ENCODE measurements at places on chromosomes 4 and X.

GRCh38 chrX:78375894-78376293 lies 48.5 kb upstream of the CYSLTR1 start:
- H3K27me3 ChIP-seq, result no peaks in the 10 kb centered on the region
- H3K27ac ChIP-seq, result no peak overlapping the region
- H3K36me3 ChIP-seq, result no peaks in the 10 kb centered on the region
- H3K4me3 ChIP-seq, result no peak overlapping the region

- H3K4me1 ChIP-seq, result peaks cover 12% of the 10 kb centered on the region
- no peak for ATAC-seq
- H3K36me3 ChIP-seq, result peaks cover 3% of the 10 kb centered on the region
- peak overlapping the region; percentile 62 for H3K27ac ChIP-seq
- H3K27me3 ChIP-seq, result no peaks in the 10 kb centered on the region
Measured at GRCh38 chr4:147839200-147839599, 107.3 kb downstream of the ARHGAP10 start.

DNA sequence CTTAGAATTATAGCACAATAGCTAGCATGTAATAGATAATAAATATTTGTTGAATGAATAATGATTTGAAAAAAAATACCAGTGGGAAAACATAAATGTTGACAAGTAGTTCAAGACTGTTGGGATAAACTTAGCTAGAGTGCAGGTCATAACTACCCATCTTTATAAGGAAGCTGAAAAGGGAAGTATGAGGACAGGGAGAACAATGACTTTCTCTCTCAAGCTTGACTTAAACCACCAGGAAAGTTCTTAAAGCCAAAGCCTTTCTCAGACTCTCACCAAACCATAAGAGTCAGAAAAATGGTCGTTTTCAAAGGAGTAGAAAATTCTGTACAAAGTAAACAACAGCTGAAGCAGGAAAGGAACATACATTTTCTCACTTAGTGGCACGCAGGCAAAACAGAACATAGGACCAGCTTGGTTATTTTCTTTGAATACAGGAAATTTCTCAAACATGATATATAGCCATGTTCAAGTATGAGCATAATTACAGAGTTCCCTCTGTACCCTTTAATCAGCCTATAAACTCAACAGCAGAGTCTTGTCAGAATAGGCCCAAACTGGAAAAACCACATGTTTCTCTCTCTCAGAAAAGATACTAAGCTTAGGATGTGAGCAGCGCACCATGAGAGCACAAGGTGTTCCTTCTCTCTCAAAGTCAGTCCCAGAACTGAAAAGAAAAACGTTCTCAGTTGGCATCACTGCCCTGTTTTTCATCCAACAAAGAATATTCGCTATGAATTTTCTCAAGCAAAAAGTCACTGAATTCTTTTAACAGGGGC lies 28.7 kb downstream of the MAPK10 start:
- ATAC-seq, result peak; percentile 28
- no peak overlapping the region for H3K4me3 ChIP-seq
- H3K36me3 ChIP-seq, result no peaks in the 10 kb centered on the region

DNA sequence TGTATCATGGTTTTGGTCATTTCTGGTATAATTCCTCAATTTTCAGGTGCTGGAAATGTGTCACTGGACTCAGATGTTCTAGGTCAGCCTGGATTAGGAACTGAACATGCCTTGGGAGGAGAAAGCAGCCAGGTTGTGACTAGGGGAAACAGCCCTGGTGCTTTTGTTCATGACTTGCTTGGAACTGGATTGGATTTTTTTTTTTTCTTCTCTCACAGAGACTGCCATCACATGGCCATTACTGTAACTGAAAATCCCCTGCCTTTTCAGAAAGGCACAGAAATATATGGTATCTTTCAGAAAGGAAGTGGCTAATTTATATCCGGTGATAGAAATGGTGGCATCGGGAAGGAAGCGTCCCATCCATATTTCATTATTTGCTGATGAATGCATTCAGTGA lies 34.6 kb downstream of the SEPTIN11 start:
- H3K27me3 ChIP-seq, result no peaks in the 10 kb centered on the region
- H3K36me3 ChIP-seq, result no peaks in the 10 kb centered on the region
- ATAC-seq, result peak; percentile 17
- peak overlapping the region; percentile 58 for H3K27ac ChIP-seq
- H3K4me1 ChIP-seq, result peaks cover 14% of the 10 kb centered on the region
- no peak overlapping the region for H3K4me3 ChIP-seq

DNA sequence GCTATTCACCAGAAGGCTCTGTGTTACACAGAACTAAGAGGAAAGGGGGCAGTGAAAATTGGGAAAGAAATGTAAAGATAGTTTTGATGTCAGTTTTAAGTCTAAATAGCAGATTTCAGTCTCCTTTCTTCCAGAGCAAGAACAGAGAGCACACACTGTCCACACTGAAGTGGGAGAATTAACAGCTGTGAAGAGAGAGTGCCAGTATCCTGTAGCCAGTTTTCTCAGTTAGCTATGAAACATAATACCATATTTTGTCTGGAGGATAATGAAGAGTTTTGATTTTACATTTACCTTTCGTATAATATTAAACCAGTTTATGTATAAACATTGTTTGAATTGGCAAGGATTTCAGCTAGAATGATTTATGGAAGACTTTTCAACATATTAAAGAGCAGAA lies 35.1 kb downstream of the FBXO8 start:
- H3K27ac ChIP-seq, result no peak overlapping the region
- no peaks in the 10 kb centered on the region for H3K27me3 ChIP-seq
- ATAC-seq, result no peak
- H3K4me3 ChIP-seq, result no peak overlapping the region
- H3K4me1 ChIP-seq, result peaks cover 10% of the 10 kb centered on the region
- H3K36me3 ChIP-seq, result no peaks in the 10 kb centered on the region

DNA sequence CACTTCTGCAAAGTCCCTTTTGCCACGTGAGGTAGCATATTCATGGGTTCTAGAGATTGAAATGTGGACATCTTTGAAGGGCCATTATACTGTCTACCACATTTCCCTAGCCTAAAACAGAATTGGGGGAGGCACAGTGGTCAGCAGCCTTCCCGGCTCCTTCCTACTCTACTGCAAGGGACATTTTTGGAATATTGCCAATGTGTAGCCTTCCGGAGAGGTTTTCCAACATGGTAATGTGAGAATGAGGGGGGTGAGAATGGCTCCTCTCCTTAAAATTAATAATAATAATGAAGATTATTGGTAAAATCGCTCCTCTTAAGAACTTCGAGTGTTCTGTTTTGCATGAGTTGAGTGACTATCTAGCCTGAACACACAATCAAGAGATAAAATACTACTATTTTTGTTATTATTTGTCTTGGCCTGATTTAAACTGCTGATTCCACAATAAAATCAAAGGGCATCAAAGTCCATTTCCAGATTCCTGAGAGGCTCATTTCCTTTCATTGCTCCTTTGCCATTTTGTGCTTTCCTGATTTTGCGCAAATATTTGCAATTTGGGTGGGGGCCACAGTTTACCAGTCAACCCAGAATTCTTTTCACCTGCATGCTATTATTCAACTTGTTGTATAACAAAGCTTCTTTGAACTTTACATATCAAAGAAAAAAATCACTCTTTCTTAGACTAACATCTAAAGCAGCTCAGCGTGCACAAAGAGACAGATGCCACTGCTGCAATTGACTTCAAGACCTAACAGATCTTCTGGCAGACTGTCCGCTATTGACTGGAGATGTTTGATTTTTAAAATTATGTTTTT lies 27.0 kb upstream of the TSPAN5 start:
- no peak overlapping the region for H3K4me3 ChIP-seq
- no peaks in the 10 kb centered on the region for H3K36me3 ChIP-seq
- no peak overlapping the region for H3K27ac ChIP-seq
- no peak for ATAC-seq

DNA sequence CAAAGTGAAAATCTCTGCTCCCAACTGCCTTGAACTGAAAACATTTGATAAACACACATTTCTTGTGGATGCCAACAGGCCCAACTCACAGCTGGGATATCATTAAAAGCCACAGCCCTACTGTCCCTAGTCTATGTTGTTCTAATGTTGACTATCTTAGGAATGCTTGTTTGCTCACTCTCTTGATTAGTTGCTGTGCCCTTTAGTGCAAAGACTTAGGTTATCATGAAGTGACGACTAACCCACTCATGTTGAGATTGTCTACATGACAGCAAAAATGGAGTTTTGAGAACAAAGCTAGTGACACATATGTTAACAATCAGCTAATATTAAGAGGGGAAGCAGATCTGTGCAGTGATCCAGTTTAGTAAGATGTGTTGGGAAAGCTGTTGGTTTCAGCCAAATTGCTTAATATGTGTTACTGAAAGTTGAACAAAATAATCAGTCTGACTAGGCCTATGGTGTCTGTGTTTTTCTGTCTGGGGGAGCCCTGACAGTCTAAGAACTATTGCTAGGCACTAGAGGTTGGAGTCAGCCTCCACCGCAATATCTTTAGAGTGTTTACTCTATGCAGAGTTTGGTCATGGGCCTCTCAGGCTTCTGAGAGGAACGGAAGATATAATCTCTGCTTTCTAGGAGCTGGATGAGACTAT lies 125.5 kb downstream of the ATG4A start:
- no peaks in the 10 kb centered on the region for H3K27me3 ChIP-seq
- H3K4me3 ChIP-seq, result no peak overlapping the region
- peaks cover 5% of the 10 kb centered on the region for H3K4me1 ChIP-seq
- peak; percentile 59 for ATAC-seq
- H3K36me3 ChIP-seq, result peaks cover 3% of the 10 kb centered on the region

DNA sequence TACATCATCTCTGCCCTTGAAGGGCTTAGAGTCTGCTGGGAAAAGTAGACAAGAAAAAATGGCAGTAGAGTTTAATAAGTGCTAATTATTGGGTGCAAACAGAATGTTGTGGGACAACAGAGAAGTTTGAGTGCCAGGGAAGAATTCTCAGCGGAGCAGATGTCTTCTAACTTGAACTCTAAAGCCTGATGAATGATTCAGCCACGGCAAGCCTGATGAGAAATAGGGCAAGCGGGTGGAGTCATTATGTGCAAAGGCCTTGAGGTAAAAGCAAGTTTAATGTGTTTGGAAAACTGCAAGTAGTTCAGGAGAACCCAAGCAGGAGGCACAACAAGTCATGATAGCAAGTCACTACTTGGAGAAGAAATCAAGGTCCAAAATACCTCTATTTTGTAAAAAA lies 37.5 kb downstream of the GC start:
- no peak overlapping the region for H3K4me3 ChIP-seq
- no peak for ATAC-seq

DNA sequence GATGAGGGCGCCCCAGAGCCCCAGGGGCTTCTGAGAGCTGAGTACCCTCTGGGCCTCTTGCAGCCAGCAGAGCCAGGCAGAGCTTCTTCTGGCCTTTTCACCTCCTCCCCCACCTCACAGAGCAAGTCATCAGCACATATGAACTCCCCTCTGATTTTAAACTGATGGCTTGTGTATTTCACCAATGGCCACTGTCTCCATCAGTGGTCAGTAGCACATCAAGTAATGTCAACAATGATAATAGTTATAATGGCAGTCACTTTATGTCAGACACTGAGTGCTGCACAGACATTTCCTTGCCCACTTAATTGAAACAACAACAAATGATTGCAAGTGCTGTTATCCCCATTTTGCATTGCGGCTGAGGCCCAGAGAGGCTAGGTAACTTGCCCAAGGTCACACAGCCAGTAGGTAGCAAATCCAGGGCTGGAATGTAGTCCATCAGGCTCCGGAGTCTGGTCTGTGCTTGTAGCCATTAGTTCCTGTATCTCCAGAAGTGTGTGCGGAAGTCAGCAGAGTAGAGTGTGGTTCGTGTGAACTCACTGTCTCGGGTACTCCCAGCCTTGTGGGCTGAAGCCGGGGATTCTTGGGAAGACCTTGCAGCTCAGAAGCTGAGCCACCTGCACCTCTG lies 3.0 kb downstream of the ATP2B3 start:
- ATAC-seq, result no peak
- H3K36me3 ChIP-seq, result no peaks in the 10 kb centered on the region
- no peak overlapping the region for H3K4me3 ChIP-seq
- H3K27ac ChIP-seq, result no peak overlapping the region
- H3K27me3 ChIP-seq, result peaks cover 68% of the 10 kb centered on the region
- H3K4me1 ChIP-seq, result peaks cover 12% of the 10 kb centered on the region

GRCh38 chr4:22739968-22740367 lies 47.2 kb downstream of the GBA3 start:
- H3K4me1 ChIP-seq, result no peaks in the 10 kb centered on the region
- H3K27ac ChIP-seq, result no peak overlapping the region
- H3K4me3 ChIP-seq, result no peak overlapping the region
- ATAC-seq, result no peak
- H3K27me3 ChIP-seq, result no peaks in the 10 kb centered on the region
- no peaks in the 10 kb centered on the region for H3K36me3 ChIP-seq

- H3K36me3 ChIP-seq, result no peaks in the 10 kb centered on the region
- no peak for ATAC-seq
- H3K4me3 ChIP-seq, result no peak overlapping the region
Measured at GRCh38 chrX:129771266-129771995, 8.3 kb upstream of the SASH3 start.

GRCh38 chrX:106973433-106974149 lies 26.4 kb downstream of the MORC4 start:
- no peak overlapping the region for H3K27ac ChIP-seq
- H3K36me3 ChIP-seq, result no peaks in the 10 kb centered on the region
- H3K4me1 ChIP-seq, result no peaks in the 10 kb centered on the region
- ATAC-seq, result no peak
- no peak overlapping the region for H3K4me3 ChIP-seq

DNA sequence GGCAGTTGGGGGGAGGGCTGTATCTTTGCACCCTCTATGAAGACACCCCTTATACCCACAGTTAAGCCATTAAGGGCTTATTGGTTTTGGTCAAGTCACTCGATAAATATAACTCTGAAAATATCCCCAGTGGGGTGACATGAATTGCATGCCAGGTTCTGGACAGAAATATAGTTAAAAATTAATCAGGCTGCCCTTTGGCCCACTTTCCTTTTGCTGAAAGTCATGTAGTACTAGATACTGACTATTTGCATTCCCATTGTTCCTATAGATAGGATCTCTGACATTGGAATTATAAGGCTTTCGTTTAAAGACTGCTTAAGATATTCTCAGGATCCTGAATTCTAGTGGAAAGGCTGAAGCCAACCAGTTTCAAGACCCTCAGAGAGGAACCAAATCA lies 43.5 kb upstream of the LAMP2 start:
- H3K4me1 ChIP-seq, result no peaks in the 10 kb centered on the region
- no peaks in the 10 kb centered on the region for H3K27me3 ChIP-seq
- no peak for ATAC-seq
- H3K4me3 ChIP-seq, result no peak overlapping the region
- H3K36me3 ChIP-seq, result no peaks in the 10 kb centered on the region
- H3K27ac ChIP-seq, result no peak overlapping the region

- H3K27ac ChIP-seq, result no peak overlapping the region
- no peak overlapping the region for H3K4me3 ChIP-seq
- ATAC-seq, result no peak
- no peaks in the 10 kb centered on the region for H3K27me3 ChIP-seq
- H3K36me3 ChIP-seq, result peaks cover 100% of the 10 kb centered on the region
- no peaks in the 10 kb centered on the region for H3K4me1 ChIP-seq
Measured at GRCh38 chr4:7027284-7027683, 15.9 kb upstream of the TADA2B start.

DNA sequence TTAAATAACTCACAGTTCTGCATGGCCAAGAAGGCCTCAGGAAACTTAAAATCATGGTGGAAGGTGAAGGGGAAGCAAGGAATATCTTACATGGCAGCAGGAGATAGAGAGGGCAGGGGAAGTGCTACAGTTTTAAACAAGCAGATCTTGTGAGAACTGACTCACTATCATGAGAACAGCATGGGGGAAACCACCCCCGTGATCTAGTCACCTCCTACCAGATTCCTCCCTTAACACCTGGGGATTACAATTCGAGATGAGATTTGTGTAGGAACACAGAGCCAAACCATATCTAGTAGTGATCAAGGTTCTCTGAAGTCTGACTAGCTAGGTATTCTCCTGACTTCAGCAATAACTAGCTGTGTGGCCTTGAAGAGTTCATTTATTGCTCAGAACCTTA lies 56.0 kb downstream of the BANK1 start:
- no peak for ATAC-seq
- H3K4me1 ChIP-seq, result no peaks in the 10 kb centered on the region
- H3K27me3 ChIP-seq, result no peaks in the 10 kb centered on the region
- no peak overlapping the region for H3K4me3 ChIP-seq

GRCh38 chr4:122731676-122732075 lies 828 bp upstream of the BBS12 start:
- H3K27me3 ChIP-seq, result no peaks in the 10 kb centered on the region
- no peak for ATAC-seq
